ENCODE measurements at places on chromosomes 2 and 18.

DNA sequence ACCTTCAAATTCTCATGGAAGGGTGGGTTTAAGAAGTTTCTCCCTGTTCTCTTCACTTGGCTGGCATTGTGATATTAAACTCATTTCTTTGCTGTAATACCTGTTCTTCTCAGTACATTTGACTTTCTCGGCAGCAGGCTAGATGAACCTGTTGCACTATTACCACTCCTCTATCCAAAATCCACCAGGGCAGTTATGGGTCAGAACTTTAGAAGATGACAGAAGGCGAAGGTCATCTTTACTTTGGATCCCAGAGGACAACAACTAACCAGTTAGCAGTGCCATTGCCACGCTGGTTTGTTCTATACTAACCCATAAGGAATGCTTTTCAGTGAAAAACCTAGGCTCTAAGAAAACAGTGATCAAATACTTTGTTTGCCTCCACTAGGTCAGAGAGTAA, 901.0 kb downstream of the TSN start:
- no peak for DNase-seq

- DNase-seq = no peak
Measured at GRCh38 chr18:50038448-50038847, 156.5 kb downstream of the MYO5B start.

DNA sequence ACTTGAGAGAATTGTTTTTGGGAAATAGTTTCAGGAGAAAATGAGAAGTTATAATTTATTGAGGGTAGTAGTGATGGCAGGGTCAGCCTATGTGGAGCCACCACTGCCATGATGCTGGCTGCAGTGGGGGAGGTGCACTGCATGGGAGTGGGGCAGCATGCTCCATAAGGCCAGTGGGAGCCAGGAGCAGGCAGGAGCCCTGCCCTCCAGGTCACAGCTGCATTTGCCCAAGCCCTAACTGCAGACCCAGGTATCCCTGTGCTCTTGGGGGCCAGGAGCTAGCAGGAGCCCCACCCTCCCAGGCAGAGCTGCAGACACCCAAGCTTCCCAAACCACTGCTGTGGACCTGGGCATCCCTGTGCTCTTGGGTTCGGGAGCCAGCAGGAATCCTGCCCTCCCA, 757.3 kb upstream of the CRIM1 start:
- DNase-seq = no peak

DNA sequence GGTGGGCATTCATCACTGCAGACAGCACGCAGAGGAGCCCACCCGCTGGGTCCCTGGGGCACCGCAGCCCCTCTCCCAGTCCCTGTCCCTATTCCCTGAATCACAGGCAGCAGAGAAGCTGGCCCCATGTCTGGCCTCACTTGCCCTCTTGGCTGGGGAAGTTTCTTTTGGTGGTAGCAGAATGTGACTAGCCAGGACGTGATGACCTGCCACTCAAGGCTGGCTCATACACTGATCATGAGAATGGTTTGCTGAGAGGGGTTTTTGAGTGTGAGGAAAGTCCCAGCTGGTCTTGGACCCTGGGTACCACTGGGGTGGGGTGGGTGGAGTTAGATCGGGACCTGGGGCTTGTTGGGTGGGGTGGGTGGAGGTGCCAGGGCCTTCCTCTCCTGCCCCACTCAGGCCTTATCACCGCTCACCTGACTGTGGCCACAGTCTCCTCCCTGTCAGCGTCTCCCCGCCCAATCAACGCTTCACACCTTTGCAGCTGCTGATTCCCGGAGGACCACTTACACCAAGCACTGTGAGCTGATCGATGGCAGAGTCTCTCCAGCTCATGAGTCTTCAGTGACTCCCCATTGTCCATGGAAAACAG, 28.9 kb upstream of the FOSL2 start:
- no peak for DNase-seq

DNA sequence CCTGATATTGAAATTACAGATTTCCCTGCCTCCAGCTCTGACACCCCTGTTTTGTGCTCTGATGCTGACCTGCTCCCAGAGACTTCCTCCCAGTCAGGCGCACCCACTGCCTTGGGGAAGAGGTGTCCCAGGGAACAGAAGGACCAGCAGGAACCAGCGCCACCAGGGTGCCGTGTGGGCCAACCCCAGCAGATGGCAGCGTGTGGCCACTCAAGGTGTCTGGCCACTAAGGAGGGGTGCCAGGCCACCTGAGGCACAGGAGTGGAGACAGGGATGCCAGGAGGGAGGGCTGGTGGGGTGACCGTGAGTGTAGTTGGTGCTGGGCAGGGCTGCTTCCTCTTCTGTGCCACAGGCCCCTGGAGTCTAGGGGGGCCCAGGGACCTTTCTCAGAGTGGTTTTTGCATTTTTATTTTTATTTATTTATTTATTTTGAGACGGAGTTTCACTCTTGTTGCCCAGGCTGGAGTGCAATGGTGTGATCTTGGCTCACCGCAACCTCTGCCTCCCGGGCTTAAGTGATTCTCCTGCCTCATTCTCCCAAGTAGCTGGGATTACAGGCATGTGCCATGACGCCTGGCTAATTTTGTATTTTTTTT, 56.0 kb downstream of the TEX44 start:
- DNase-seq = no peak

GRCh38 chr2:219252084-219252483, 959 bp upstream of the TUBA4B start:
- no peak for DNase-seq

DNA sequence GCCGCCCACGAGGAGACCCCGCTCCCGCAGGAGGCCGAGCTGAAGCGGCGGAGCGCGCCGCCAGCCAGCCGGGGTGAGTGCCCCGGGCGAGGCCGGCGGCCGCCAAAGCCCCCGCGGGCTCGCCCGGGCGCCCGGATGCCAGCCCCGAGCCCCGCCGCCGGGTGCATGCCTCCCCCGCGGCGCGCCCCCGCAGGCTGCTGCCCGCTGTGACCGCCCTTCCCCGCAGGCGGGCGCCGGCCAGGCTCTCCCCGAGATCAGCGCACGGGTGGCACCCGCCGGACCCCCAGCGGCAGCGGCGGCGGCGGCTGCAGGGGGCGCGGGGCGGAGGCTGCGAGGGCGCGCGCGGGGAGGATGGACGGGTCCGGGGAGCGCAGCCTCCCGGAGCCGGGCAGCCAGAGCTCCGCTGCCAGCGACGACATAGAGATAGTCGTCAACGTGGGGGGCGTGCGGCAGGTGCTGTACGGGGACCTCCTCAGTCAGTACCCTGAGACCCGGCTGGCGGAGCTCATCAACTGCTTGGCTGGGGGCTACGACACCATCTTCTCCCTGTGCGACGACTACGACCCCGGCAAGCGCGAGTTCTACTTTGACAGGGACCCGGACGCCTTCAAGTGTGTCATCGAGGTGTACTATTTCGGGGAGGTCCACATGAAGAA, 470 bp downstream of the KCNF1 start:
- DNase-seq = no peak

DNA sequence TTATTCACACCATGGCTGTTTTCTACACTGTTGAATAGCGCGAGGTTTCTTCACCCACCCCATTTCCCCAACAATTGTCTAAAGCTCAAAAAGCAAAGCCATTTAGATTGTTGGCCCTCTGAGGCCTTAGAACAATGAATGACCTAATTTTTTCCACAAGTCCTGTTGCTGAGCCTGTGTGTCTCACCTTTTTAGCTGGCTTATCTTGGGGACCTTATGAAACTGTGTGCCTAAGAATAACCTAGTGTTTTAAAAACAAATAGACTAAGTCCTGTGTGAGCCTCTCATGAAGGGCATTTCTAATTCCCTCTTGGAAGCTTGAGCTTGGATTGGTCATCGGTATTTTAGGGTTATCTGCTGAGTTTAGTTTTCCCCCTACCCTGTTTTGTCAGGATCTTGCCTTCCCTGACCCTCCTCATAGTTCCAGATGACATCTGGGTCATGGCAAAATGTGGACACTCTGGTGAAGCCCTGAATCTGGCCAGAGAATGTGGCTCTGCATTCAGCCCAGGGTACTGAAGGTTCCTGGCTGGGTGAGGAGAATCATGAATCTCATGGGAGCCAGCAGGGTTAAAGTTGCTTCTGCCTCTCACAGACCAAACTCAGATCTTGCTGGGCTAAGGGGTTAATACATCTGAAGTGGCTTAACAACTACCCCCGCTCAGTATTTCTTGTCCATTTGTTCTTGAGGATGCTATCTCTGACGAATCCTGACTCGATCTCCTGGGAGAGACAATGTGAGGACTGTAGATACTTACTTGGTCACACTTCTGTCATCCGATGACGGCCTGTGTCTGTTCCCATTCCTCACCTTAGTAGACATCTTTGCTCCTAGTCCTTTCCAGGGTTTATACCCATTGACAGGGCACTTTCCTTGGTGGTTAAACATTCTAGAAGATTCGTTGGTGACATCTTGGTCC, 104.2 kb upstream of the MAP4K3 start:
- DNase-seq = no peak

GRCh38 chr2:143690235-143690634, 561.0 kb downstream of the ARHGAP15 start:
- DNase-seq = no peak

GRCh38 chr18:13120255-13120654, 98.3 kb upstream of the LDLRAD4 start:
- no peak for DNase-seq

DNA sequence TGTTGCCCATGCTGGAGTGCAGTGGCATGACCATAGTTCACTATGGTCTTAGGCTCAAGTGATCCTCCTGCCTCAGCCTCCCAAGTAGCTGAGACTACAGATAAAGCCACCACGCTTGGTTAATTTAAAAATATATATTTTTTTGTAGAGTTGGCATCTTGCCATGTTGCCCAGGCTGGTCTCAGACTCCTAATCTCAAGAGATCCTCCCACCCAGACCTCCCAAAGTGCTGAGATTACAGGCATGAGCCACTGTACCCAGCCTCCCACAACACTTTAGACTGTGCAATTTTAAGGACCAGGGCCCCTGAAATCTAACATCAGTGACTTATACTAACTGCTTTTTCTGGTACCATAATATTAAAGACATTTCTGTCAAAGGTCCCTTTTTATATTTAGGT, 5.2 kb downstream of the TXNDC2 start:
- no peak for DNase-seq

GRCh38 chr2:15985531-15985930, 45.2 kb downstream of the MYCN start:
- DNase-seq = no peak

GRCh38 chr2:181178130-181178529, 197.7 kb downstream of the UBE2E3 start:
- no peak for DNase-seq

DNA sequence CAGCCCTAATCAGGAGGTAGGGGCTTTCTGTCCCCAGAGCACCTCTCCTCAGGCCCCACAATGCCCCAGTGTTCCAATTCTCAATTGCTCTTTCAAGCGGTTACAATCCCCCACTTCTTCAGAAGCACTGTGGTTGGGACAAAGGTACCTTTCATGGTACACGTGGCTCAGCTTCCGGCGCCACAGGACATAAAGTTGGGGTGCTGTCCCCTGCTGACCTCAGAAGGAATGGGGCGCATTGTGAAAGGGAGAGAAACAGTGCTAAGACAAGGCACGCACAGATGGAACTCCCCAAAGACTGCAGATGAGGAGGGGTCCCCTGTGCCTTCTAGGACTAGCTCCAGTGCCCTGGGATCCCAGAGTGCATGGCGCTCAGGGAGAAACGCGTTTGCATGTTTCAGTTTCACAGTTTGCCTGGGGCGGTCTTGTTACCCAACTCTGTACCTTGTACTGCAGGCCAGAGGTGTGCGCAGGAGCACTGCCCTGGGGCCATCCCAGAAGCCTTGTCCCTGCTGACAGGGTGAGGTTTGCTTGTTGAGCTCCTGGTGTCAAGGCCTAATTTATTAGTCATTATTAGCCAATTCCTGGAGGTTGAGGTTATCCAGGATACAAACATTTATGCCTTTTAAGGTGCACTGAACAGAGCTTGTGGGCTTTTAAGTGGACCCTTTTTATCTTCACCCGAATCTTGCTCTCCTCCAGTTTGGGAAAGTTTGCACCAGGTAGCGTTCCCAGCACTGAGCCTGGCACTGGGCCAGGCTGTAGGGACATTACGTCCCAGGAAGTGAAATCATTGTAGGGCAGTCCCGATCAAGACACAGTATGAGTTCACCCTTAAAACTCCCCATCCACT, 7.6 kb downstream of the CNDP1 start:
- DNase-seq = no peak

DNA sequence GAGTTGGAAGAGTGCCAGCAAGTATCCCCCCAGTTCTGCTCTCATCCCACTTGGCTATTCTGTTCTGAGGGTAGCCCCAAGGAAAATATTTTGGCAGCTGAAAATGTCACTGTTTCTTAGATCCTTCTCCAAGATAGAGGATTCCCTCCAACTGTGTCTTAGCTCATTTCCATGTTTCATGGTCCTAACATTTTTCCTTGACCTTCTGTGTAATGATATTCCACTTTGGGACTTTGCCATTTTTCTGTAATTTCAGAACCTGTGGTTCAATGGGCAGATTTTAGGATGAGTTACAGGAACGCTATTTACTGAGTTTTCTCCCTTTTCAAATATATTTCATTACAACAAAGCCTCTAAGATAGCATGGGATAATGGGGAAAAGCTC, 34.7 kb downstream of the NHEJ1 start:
- no peak for DNase-seq

DNA sequence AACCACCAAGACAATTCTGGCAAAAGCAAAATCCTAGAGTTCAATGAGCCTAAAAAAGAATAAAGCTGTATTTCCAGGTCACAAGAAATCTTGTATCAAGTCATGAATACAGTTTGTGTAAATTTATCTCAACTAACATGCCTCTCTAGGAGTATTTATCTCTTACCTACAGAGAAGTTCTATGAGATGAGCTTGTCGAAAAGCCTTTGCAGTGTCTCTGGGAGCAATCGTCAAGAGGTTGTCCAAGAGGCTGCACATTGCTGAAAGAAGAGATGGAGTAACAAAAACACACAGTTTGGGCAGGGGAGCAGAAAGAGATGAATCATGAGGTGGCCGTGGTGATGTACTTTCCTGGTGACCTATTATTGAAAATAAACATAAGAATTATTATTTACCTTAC, 112.0 kb upstream of the CD226 start:
- no peak for DNase-seq

GRCh38 chr2:119218478-119219064, 5.1 kb upstream of the STEAP3 start:
- peak; percentile 70 for DNase-seq

- DNase-seq = no peak
Measured at GRCh38 chr2:234580686-234581085, 83.8 kb upstream of the ARL4C start.

DNA sequence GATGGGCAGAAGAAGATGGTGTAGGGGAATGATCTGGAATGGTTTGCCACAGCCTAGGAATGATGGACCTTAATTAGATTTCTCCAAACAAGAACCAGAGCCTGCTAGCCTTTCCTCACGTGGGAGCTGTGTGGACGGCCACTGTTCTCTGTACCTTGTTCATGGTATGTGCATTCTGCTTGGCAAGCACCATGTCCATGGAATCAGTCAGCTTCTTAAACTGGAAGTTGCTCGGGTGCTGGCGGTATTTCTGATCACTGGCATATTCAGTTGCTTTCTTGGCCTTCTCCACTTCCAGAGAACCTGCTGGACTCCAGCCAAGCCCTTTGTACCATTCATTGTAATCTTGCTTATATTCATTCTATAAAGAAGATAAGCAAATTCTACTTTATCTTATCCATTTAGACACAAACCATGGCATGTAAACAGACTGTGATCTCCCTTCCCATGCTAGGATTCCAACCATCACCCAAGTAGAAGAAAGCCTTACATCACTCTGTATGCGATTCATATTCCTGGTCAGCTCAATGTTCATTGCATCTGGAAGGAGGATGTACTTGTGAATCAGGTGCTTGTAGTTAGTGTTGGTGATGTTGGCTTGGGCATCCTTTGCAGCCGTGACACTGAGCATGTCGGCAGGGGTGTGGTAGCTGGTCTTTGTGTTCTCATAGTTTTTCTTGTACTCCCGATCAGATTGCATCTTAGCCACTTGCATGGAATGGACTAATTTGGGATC, 78.4 kb downstream of the NEB start:
- no peak for DNase-seq

- DNase-seq = no peak
Measured at GRCh38 chr2:64492272-64492671, 31.9 kb upstream of the AFTPH start.

All from fibroblast of skin of left quadriceps (primary cell).